ENCODE measurements at places on chromosomes 4 and X.

GRCh38 chr4:141158219-141158618, 24.9 kb upstream of the RNF150 start:
- no peak for DNase-seq

DNA sequence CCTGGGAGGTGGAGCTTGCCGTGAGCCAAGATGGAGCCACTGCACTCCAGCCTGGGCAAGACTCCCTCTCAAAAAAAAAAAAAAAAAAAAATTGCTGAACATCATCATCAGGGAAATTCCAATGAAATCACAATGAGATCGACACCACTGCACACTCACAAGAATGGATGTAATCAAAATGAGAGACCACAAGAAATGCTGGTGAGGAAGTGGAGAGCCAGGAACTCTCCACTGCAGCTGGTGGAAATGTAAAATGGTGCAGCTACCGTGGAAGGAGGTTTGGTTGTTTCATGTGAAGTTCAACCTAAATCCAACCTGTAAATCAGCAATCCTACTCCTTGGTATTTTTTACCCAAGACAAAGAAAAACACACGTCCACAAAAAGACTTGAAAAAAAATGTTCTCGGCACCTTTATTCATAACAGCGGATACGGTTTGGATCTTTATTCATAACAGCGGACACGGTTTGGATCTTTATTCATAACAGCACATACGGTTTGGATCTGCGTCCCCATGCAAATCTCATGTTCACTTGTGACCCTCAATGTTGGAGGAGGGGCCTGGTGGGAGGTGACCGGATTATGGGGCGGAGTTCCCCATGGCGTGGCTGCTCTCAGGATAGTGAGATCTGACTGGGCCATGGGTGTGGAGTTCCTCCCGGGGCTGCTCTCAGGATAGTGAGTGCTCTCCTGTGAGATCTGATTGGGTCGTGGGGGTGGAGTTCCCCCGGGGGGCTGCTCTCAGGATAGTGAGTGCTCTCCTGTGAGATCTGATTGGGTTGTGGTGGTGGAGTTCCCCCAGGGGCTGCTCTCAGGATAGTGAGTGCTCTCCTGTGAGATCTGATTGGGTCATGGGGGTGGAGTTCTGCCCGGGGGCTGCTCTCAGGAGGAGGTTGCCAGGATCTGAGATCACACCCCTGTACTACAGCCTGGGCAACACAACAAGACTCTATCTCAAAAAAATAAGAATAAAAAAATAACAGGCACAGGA, 7.7 kb downstream of the GAK start:
- no peak for DNase-seq

DNA sequence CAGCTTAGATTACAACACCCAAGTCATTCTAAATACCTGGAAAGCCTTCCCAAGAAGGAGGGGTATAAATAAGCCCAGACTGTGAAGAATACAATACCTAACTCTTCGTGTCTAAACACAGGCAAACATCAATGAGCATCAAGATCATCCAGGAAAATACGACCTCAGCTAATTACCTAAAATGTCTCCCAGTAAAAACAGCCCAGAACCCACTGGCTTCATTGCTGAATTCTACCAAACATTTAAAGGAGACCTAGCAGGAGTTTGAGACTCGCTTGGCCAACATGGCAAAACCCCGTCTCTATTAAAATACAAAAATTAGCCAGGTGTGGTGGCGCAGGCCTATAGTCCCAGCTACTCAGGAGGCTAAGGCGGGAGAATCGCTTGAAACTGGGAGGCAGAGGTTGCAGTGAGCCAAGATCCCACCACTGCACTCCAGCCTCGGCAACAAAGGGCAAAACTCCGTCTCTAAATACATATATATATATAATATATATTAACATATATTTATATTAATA, 19.1 kb upstream of the HSFX4 start:
- no peak for DNase-seq

DNA sequence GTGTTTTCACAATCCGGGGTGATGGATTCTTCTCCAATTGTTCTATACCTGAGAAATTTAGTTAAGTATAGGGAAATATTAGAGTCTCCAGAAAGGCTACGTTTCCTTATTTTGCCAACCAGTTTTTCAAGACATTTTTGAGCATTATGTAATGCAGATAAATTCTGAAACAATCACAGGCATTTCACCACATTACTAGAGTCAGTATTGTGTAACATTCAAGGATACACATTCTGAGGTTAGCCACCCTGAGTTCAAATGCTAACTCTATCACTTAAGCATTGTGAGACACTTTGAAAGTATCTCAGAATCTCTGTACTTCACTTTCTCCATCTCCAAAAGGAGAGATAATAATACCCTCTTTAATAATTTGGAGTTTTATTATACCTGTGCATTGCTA, 10.6 kb downstream of the SULT1B1 start:
- DNase-seq: no peak

DNA sequence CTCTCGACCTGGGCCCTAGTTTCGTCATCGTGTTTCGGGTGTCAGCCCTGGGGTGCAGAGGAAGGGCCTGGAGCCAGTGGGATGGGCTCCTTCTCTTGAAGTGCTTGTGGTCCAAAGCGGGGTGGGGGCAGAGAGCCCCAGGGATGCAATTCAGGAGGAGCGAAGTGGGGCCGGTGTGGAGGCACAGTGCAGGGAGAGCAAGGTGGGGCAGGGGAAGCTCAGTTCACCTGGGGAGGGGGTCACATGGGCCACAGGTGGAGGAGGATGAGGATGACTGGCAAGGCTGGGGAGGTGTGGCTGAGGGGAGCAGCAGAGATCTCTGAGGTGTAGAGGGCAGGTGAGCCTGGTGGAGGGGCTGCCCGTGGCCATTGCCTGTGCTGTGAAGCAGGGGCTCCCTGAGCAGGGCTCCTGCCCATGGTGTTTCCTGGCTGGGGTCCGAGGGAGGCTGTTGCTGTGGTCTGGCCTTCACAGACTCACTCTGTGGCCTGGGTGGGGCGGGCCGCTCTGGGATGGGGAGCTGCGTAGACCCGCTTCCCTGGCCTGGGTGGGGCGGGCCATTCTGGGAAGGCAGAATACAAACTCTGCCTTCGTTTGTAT, 6.9 kb downstream of the SORCS2 start:
- no peak for DNase-seq

GRCh38 chr4:4323705-4324534, 33.9 kb downstream of the ZBTB49 start:
- DNase-seq: no peak

DNA sequence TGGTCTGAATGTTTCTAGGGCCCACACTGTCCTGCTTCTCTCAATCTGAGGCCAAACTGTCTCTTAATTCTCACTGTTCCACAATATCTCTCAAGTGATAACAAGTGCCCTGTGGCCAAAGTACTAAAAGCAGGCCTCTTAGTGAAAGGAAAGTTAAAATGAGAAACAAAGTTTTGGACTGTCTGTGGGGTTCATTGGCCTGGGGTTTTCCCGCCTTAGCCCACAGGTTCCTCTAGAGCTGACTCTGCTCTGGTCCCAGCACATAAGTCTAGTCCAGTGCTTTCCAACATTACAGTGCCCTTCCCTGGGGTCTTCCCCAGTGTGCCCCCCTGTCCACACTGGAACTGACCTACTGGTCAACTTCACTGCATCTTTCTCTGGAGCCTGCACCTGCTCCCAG, 6.3 kb downstream of the MAGEB1 start:
- no peak for DNase-seq

DNA sequence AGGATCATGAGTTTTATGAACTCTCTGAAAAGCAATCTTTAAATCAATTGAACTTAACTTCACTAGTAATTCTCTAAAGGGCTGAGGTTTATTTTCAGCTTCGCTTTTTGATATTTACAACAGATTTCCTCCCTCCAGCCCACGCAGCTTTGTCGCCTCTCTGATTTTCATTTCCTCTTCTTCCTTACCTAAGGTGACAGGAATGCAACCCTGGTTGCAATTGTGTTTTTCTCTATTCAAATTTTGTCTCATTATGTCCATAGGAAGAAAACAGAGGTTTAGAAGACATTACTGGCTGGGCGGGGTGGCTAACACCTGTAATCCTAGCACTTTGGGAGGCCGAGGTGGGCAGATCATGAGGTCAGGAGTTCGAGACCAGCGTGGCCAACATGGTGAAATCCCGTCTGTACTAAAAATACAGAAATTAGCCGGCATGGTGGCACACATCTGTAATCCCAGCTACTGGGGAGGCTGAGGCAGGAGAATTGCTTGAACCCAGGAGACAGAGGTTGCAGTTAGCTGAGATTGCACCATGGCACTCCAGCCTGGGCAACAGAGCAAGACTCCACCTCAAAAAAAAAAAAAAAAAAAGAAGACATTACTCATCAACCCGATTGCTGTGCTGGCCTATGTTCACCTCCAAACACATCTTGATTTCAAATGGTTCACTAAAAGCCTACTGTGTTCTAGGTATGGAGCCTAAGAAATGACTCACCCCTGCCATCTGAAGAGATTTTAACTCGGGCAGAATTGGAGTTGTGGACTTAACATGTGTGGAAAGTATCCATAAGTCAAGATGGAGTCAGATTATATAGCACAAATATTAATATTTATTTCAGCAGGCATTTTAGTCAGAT, 36.8 kb downstream of the VSIG4 start:
- no peak for DNase-seq

DNA sequence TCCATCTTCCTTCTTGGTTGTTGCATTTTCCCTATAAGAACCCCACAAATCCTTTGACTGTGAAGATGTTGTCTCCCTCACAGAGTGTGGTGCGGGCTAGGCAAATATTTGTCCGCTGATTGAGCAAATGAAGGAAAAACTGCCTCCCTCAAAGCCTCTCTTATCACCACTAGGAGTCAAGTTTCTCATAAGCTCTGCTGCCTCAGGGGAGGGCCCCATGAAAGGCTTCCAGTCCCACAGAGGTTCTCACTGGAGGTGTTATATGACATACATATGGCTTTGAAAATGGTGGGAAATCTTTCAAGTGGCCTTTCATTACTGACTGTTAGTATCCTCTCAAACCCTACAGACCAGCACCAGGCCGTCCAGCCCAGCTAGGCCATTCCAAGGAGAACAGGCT, 9.3 kb downstream of the VGLL1 start:
- DNase-seq: no peak

- no peak for DNase-seq
Measured at GRCh38 chrX:108020631-108021030, 24.2 kb upstream of the VSIG1 start.

- no peak for DNase-seq
Measured at GRCh38 chrX:39244147-39244546, 442.9 kb downstream of the MID1IP1 start.

DNA sequence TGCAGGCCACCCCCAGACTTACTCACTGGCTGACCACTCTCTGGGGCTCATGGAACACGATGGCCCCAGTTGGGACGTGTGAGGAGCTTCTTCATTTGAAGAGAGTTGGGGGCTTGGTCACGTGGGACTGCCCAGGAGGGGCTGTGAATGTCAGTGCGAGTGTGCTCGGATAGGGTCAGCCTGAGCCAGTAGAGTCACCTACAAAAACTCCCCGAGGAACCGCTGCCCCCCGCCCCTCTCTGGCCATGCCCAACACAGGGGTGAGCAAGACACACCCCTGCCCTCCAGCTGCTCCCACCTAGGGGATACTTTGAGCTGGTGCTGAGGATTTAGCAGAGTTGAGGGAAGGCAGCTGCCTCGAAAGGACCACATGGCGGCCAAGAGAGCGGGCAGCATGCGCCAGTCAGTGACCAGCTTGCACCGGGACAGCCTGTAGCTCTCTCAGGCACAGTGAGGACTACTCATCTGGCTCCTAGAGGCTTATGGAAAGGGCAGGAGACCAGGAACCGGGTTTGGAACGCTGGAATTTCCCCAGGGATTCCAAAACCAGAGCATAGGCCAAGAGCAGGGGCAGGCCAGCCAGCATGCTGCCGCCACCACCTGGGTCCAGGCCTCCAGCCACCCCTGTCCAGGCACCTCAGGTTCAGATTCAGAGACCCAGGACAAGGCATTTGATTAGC, 8.4 kb downstream of the PNMA6E start:
- no peak for DNase-seq

- no peak for DNase-seq
Measured at GRCh38 chrX:108309144-108309543, 129.1 kb downstream of the COL4A6 start.

DNA sequence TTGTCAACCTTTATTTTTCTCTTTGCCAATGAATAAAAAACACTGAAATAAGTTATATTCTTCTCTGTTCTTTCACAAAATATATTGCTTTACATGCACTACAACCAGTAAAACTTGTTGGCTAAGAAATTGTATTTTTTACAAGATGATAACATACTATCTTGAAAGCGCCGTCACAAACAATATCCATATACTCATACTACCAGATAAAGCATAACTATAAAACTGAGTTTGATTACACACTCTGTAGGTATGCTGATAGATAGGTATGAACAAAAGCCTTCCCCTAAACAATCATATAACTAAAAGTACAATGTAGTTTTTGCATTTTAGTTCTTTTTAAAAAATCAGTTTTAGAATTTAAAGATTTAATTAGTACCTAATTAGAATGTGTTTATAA, 13.6 kb upstream of the BMP2K start:
- no peak for DNase-seq

- no peak for DNase-seq
Measured at GRCh38 chrX:153445856-153446635, at the start of gene TREX2. Gene TREX2 (minus strand): TSS chrX:153446056. CDS start chrX:153445430, 626 bp downstream.

GRCh38 chr4:24973404-24973746, 57.4 kb downstream of the LGI2 start:
- no peak for DNase-seq

DNA sequence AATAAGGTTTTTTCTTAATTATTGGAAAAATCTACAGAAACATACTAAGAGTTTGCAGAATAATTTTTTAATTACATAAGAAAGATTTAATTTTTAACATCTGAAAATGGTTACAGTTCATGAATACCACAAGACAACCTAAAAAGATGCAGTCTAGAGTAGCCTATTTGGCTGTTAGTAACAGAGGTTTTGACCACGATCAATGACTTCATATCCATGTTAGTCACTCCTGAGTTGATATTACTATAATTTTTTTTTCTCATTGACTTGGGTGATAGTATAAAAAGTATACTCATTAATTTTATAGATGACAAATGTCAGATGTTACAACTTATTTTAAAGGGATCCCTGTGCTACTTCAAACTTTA, 272.5 kb downstream of the DCTD start:
- DNase-seq: no peak

DNA sequence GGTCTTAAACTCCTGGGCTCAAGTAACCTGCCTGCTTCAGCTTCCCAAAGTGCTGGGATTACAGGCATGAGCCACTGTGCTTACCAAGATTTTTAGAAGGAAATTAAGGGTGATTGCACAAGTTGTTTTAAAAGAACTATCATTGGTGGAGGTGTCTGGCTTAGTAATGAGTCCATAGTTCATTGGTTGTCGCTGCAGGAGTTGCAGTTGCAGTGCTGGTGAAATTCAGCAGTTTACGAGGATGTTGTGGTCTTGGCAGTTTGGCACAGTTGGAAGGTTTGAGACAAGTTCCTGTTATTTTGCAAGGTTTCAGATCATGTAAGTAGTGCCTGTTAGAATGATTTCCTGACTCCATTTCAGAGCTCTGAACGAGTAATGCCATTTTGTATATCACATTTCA, 48.1 kb downstream of the RAB40AL start:
- no peak for DNase-seq

- no peak for DNase-seq
Measured at GRCh38 chr4:156116991-156117390, 163.3 kb upstream of the CTSO start.
